ENCODE measurements at places on chromosomes 3 and 15.

GRCh38 chr3:194518652-194519051 is 31.9 kb upstream of the ATP13A3 start:
- DNase-seq: no peak

DNA sequence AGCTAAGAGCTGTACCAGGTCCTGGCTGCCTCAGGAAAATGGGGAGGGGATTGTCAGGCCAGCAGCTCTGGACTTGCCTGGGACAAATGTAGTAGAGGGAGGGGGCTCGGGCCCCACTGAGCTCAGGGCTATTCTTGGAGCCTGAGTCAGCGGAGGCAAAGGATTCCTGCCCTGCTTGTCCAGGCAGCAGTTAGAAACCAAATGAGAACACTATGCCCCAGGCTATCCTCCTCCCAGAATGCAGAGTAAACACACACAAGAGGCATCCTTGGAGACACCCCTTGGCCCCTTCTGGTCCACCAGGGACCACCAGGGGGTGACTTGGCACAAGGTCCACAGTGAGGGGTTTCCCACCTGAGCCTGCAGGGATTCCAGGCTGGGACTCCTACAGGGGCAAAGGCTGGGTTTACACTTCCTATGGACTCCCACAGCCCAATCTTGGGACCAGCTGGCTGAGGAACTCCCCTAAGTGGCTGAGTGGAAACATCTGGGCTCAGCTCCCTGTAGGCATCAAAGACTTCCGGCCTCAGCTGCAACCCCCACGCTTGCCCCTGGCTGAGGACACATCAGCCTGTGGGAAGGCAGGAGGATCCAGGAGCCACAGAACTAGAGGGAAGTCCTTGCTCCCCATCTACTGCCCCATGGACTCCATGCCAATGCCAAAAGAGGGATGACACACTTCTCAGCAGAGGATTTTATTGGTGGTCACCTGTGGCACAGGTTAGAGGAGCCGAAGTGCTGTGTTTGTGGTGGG is 3.4 kb upstream of the COL7A1 start:
- no peak for DNase-seq

- DNase-seq: no peak
These were observed 31.3 kb downstream of the LAMP3 start for GRCh38 chr3:183131186-183131725.

DNA sequence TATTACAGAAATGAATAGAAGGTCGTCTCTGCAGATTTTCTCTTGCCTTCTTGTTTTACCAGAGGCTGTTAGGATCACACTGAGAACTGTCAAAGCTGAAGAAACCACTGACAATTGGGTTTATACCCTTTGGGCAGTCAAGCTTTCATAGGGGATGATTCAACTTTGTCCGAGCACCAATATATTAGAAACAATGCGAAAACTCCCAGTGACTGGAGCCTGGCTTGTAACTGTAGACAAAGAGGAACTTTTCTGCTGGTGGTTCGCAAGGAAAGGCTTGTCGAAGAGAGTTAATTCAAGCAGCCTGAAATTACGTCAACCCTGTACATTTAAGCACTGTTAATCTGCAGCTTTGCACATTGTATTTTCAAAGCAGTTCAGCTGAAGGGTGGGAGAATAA is 193.2 kb upstream of the ZNF385D start:
- no peak for DNase-seq

DNA sequence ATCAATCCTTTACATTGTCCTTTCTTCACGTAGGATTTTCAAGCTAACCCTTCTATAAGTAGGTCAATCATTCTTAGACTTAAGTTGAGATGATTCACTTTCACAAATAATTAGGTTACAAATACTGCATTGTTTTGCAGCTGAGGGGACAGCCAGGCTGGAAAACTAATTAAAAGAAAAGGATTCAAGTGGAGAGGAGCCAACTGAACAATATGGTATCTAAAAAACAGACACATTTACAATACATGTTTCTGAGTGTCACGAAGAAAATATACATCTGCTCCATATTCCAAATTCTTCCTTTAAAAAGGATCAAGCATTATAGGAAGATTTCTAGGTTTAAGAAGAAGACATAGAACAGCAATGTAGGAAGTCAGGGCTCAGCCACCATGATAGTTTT is 70.2 kb downstream of the PEAK1 start:
- DNase-seq: no peak

DNA sequence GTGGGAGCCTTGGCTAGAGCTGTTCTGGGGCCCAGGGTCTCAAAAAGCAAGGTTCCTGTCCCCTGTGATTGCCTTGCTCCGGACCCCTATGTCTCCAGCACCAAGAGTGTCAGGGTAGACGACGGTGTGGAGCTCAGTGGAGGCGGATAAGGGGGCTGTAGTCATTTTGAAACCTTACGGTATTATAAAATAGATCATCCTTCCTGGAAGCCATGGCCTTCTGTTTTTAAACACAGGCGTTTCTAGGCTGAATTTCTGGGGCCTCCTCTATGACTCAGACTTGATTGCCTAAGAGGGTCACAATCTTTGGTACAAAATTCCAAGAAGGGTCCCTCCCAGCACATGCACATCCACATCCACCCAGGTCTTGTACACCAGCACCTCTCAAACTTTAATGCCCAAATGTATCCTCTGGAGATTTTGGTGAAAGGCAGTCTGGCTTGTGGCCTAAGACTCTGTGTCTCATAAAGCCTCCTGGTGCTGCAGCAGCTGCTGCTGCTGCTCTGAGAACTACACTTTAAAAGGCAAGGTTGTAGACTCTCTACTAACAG is 70.5 kb upstream of the XCR1 start:
- DNase-seq: peak; percentile 66

DNA sequence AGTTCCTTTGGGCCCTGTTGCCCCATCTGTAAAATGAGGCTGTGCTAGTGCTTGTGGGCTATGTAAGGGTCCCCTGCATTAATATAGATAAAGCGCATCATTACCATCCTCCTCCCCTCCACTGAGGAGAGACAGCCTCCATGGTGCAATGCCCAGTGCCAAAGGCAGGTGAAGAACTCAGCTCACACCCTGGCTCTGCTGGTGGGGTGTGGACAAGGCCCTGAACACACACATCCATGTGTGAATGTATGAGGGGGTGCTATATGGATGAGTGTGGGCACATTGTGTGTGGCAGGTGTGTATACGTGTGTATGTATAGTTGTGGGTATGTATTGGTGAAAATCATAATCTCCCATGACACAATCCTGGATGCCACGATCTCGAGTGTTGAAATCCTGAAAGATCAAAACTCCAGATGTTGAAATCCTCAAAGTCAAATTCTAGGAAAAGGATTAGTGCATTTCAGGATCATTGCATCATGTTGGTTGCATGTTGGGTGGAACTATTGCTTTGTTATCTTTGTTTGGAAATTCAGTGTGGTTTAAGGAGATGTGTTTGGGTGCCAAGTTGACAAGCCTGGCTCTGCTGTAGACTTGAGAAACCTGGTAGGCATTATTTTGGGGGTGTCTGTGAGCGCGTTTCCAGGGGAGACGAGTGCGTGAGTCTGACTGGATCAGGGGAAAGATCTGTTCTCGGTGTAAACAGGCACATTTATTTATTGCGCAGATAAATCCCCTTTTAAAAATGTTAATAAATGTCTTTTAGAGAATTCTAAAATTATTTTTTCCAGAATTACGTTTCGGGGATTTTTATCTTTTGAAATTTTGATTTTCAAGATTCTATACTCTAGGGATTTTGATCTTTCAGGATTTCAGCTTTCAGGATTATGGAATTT is 42.0 kb upstream of the SEC61A1 start:
- DNase-seq: no peak

GRCh38 chr3:9404680-9405079 is 7.3 kb downstream of the SETD5 start:
- DNase-seq: no peak

GRCh38 chr3:69743975-69744906 is 5.0 kb downstream of the MITF start:
- no peak for DNase-seq

DNA sequence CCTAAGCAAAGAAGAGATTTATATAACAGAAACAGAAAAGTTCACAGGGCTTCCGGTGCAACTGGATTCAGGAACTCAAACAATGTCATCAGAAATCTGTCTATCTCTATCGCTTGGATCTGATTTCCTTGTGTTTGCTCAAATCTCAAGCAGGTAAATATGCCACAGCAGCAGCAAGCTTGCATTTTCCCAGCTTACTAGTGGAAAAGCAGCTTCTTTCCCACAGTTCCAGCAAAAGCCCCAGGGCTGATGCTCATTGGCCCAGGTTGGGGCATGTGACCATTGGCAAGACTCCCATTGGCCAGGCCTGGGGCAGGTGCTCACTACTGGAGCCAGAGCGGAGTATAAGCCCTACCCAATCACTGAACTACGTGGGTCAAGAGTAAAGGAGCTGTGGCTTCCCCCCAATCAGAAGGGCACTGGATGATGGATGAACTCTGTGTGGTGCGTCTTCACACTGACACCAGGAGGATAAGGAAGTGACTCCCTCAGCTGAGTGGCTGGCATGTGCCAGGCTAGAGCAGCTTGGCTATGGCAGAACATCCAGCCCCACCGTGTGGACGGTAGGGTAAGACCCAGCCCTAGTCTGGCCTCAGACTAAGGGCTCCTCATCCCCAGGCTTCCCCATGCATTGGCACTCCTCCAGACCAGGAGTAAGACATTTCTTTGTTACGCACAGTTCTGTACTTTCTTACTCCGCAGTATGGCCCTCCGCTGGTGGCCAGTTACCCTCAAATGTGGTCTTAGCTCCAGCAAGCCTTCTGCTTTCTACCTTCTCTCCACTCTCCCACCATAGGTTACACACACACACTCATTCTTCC is 13.1 kb upstream of the VIPR1 start:
- DNase-seq: no peak

GRCh38 chr3:18351823-18352744 is 73.1 kb downstream of the SATB1 start:
- no peak for DNase-seq

GRCh38 chr15:75864213-75865059 is 21.2 kb downstream of the UBE2Q2 start:
- DNase-seq: no peak

- DNase-seq: no peak
These were observed 100.6 kb upstream of the PRR23E start for GRCh38 chr3:127092368-127092767.

GRCh38 chr15:69576035-69576526 is 123.5 kb downstream of the RPLP1 start:
- peak; percentile 40 for DNase-seq

GRCh38 chr3:106877627-106878026 is 499.6 kb upstream of the CCDC54 start:
- DNase-seq: no peak

GRCh38 chr3:187368251-187369088 is at the start of gene RTP4:
TSS of gene RTP4 (plus strand) at chr3:187368385. CDS start at chr3:187368442, 57 bp downstream.
- DNase-seq: peak; percentile 60

DNA sequence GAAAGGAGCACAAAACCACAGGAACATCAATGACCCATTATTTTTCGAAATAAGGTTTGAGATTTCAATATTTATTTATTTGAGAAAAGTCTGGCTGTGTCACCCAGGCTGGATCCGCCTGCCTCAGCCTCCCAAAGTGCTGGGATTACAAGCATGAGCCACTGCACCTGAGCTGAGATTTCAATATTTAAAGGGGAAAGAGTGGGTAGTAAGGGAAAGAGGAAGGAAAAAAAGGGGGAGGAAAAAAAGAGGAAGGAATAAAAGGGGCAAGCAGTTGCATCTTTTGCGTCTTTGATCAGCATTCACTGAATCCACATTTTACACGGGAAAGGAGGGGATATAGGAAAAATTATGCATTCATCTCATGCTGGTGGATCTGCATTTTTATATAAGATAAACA is 47.4 kb downstream of the ERICH6 start:
- no peak for DNase-seq

DNA sequence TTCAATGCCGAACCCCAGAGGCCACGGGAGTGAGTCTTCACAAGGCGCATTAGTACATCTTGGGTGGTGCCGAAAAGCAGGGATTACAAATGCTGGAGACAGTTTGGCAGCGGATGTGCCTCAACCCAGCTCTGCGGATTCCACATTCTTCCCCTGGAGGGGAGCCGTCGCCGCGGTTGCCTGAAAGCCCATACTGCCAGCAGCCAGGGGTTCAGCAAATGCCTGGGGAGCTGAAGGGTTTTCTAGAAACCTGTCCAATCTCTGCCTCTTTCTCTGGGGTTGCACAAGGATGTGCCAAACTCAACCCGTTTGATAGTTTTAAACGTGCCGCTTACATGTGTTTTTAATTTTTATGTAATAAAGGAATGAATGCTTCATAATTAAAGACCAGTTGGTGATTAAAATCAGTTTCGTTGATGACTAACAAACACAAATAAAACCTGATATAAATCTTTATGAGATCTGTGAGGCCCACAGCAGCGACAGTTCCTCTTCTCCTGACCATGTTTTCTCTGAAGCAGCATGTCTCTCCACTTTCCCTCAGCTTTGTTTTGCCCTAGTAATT is 74.6 kb upstream of the LEKR1 start:
- DNase-seq: no peak

GRCh38 chr3:151740581-151740980 is 6.9 kb downstream of the AADACL2 start:
- DNase-seq: no peak

GRCh38 chr15:95822961-95823360 is 507.5 kb upstream of the NR2F2 start:
- DNase-seq: no peak

DNA sequence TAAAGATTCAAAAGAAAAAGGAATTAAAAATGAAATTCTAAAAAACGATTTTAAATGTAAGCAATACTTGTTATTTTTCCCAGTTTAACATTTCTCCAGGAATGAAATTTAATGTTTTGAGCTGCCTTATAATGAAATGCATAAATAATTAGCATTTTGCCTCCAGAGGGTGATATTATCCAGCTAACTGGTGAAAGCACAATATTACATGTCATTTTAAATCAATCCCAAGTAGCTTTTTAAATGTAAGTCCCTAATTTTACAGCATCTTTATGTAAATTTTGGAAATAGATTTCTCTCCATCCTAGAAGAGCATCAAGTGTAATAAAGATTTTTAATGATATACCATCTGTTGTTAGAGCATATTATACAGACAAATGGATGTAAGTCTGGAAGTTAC is 139.1 kb upstream of the P2RY1 start:
- no peak for DNase-seq

- no peak for DNase-seq
These were observed 5.8 kb downstream of the TRA2B start for GRCh38 chr3:185931777-185932612.

- no peak for DNase-seq
These were observed 351 bp downstream of the INSYN1 start for GRCh38 chr15:73752806-73753193.

- peak; percentile 73 for DNase-seq
These were observed 31.3 kb upstream of the FURIN start for GRCh38 chr15:90837094-90837493.

DNA sequence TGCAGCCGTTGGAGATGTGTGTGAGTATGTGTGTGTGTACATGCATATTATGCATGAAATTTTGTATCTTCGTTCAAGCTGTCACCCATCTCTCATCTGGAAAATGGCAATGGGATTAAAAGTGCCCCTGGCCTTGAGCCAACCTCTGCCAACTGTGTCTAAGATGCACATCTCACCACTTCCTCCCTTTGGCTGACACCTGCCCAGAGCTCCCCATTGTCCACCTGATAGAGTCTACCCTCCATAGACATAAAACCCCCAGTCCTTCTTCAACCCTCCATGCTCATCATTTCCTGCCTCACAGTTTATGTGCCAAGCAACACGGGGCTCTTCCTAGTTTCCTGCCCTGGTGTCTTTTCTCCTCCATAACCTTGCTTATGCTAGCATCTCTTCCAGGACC is 187.5 kb upstream of the HES1 start:
- no peak for DNase-seq

- no peak for DNase-seq
These were observed 91.6 kb downstream of the FOXB1 start for GRCh38 chr15:60095711-60096110.

All from T-helper 2 cell treated with Interferon-gamma antibody and Interleukin-4, amounts not matched to agents 5 μg/mL and 100 μg/mL, for 36 hours (primary cell).